ENCODE measurements at places on chromosomes 7 and 10.
A peak's percentile ranks its signal among the peaks of the same experiment; 100 is the strongest.

GRCh38 chr10:119768455-119769094 is 42.7 kb downstream of the INPP5F start:
- DNase-seq = no peak

- DNase-seq = no peak
Measured at GRCh38 chr10:95287281-95287680, 3.5 kb downstream of the PDLIM1 start.

GRCh38 chr7:140446467-140446866 is 32.8 kb downstream of the MKRN1 start:
- no peak for DNase-seq

DNA sequence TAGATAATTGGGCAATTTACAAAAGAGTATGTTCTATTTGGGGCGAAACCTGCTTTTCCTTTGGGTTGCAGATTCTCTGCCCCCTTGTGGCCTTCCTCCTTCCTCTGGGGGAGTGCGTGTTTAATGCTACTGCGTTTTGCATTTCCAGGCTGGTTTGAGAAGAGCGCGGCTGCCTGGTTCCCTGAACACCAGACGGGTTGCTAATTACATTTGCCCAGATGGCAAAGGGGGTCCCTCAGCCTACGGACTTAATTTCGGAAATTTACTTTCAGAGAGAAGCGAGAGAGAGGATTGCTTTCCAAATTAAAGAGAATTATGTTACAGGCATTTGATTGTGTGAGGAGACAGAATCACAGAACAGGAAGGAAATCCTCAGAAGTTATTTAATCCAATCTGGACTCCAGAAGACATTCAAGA is 91.9 kb upstream of the JAZF1 start:
- peak; percentile 20 for DNase-seq

DNA sequence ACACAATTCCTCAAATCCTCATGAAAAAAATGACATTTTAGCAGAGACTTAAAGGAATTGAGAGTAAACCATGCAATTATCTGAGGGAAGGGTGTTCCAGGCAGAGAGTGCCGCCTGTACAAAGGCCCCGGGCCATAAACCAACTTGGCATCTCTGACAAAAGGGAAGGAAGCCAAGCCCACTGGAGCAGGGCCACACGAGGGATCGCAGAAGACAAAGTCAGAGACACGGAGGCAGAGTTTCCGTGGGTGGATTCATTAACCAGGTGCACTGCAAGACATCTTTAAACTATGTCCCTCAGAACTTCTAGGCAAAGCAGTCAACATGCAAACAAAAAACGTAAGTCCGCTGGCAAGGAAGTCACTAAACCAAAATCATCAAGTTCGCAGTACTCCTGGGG is 92.0 kb downstream of the SFMBT2 start:
- no peak for DNase-seq

GRCh38 chr7:129898502-129899160 is 54.1 kb downstream of the UBE2H start:
- DNase-seq = no peak

- no peak for DNase-seq
Measured at GRCh38 chr7:23594879-23595604, 2.1 kb upstream of the CCDC126 start.

DNA sequence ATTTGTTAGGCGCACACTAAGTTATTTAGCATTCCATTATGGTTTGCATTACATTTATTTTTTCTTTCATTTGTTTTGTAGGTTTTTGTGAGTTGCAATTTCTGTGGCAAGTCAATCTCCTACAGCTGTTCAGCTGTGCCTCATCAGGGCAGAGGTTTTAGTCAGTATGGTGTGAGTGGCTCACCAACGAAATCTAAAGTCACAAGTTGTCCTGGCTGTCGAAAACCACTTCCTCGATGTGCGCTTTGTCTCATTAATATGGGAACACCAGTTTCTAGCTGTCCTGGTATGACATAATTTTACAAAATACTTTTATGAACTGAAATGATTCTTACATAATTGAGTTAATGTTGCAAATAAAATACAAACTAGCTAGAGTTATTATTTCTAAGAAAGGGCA is 29.5 kb downstream of the MIOS start:
- no peak for DNase-seq

- no peak for DNase-seq
Measured at GRCh38 chr10:131792809-131793208, 108.0 kb upstream of the PPP2R2D start.

DNA sequence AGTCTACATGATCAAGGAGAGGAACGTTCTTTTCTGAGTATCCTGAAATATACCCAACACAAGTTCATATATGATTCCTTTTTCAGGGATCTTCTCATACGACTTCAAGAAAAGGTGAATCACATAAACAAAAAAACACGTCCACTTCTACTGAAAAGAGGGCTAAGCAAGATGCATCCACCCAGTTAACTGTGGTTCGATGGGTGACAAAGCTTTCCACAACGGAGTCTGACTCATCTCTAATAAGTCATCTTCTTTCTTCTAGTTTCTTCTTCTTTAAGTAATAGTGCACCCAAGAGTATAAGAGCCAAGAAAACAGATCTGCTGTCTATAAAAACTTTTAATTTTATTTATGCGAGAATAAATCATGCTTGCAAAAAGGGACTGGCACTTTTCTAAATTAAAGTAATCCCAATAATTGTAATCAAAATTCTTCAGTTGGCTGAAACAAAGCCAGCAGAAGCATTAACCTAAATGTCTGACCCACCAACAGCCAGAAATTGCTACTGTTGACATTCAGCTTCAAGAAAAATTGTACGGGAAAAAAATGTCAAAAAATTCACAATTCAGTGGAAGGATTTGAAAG is 146.9 kb upstream of the ANK3 start:
- DNase-seq = peak; percentile 65

GRCh38 chr10:71705582-71705981 is 14.0 kb downstream of the C10orf105 start:
- DNase-seq = no peak

- DNase-seq = no peak
Measured at GRCh38 chr10:118626953-118627352, 31.5 kb upstream of the PRLHR start.

GRCh38 chr7:131363719-131364118 is 36.0 kb downstream of the MKLN1 start:
- DNase-seq = no peak

- peak; percentile 19 for DNase-seq
Measured at GRCh38 chr10:101161494-101162299, 30.6 kb downstream of the TLX1 start.

DNA sequence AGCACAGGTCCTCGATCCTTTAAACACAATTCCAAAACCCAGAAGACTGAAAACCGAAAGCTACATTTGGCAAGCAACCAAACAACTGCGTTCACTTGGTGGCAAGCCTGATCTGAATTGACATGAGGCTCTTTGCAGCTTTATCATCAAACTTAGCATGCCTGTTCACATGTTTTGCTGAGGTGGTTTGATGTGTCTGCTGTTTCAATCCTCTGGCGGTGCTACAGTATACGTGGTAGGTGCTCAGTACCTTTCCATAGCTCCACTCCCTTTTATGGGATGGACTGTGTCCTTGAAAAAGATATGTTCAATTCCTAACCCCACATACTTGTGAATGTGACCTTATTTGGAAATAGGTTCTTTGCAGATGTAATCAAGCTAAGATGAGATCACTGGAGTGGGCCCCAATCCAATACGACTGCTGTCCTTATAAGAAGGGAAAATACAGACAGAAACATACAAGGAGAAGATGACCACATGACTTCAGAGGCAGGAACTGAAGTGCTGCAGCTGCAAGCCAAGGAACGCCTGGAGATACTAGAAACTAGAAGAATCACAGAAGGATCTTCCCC is 33.4 kb downstream of the CCDC6 start:
- DNase-seq = peak; percentile 90

GRCh38 chr7:106992511-106992910 is 52.0 kb upstream of the PRKAR2B start:
- no peak for DNase-seq

- DNase-seq = no peak
Measured at GRCh38 chr7:139813151-139813550, 15.9 kb upstream of the TBXAS1 start.

DNA sequence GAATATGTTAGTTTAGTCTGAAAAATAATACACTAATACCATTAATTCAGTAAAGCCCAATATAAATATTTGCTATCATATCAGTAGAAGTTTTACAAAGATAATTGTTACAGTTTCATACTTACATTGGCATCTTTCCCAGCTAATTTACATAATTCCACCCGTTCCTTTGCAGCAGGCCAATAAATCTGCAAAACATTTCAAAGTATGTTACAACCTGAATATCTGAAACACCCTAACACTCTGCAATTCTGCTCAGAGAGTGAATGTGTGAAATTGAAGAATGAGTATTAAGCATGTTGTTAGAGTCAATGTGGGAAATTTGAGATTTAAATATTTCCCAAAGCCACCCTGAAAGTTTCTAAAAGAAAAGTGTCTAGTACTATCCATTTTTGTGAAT is 105.5 kb downstream of the SEMA3D start:
- no peak for DNase-seq

DNA sequence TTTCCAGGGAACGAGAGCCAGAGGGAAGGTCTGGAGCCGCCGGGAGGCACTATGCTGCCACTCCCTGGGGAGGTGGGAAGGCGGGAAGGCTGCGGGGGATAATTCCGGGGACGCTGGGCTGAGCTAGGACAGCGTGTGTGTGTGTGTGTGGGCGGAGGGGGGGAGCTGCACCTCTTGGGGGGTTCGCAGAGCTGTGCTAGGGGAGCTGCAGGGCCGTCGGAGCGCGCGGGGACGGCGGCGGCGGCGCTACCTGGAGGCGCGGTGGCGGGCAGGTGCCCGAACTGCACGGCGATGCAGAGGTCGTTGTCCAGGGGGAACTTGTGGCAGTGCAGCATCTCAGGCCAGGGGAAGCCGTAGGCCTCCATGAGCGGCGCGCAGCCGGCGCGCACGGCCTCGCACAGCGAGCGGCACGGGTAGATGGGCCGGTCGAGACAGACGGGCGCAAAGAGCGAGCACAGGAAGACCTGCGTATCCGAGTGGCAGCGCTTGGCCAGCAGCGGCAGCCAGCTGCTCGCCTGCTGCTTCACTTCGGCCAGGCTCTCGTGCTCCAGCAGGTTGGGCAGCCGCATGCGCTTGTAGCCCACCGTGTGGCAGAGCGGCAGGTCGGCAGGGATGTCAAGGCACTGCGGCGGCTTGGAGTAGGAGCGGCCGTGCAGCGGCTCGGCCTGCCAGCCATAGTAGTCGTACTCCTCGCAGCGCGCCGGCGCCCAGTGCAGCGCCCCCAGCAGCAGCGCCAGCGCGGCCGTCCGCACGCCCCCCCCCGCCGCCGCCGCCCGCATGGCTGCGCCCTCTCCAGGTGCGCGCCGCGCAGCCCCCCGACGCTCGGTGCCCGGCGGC is 526 bp downstream of the SFRP5 start:
- no peak for DNase-seq

DNA sequence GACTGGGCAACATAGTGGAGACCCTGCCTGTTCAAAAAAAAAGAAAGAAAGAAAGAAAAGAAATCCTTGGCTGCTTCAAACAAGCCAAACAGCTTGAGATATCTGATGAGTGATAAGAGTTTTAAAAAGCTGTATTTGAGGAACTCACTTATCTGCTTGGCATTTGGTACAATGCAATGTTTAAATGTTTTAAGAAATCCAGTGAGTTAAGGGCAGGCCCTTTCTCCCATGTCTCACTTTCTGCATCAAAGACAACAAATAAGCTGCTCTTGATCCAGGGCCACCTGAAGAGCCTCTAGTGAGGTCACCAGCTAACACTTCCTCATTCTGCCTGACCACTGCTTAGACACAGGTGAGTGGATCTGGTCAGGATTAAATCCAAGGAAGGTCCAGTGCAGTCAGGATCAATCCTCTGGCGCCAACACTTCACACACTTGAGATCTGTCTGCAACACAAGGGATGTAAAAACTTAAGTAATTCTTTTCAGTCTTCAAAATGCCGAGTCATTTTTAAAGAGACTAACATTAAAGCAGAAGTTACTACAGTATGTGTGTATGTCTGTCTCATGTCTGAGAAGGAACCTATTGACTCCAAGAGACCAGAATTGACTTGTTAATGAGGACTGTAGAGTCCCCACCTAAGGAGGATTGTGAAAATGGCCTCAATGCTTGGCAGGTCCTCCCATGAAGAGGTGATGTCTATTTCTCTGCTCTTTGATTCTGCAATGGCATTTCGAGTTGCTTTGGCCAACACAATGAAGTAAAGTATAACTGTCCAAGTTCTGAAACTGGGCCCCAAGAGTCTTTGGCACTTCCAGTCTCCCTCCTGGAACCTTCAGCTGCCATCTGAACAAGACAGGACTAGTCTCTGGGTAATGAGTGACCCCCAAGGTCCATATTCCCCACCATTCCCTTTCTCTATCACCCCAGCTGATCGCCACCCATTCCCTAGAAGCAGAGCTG is 43.1 kb downstream of the CREB3L2 start:
- DNase-seq = no peak

DNA sequence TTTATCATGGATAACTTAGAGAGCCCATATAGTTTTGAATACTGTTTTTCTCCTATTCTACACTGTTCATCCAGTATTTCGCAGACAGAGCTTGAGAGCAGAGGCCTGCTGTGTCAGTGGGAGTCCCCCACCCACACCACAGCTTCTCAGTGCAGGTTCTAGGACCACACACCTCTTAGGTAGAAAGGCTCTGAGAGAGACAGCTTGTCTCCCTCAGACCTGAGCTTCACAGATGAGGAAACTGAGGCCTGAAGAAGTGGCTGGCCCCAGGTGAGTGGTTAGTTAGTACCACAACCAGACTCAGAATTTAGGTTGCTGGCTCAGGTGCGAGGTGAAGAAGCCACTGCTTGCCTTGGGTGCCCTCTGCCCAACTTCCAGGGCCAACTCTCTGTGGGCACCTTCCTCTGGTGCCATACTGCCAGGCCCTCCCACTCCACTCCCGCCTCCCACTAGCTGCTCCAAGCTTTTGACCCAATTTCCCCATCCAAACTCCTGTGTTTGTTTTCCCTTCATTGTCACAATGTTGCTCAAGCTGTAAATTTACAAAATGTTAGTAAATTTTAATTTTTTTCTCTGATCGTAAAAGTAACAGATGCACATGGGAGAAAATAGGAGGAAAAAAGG is 7.6 kb upstream of the HILPDA start:
- no peak for DNase-seq

DNA sequence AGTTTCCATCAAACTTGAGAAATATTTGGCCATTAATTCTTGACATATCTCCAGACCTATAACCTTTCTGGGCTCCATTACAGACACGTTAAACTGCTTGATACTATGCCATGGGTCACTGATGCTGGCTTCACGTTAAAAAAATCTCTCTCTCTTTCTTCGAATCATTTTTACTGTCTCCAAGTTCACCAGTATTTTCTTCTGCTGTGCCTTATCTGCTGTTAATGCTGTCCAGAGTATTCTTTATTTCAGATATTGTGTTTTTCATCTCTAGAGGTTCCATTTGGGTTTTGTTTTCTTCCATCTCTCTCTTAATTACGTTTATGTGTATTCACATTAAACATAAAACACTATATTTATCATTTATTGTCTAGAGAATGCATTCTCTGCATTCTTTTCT is 12.8 kb upstream of the PRPF18 start:
- no peak for DNase-seq

- DNase-seq = no peak
Measured at GRCh38 chr10:124235232-124235631, 141.8 kb upstream of the CHST15 start.

- DNase-seq = no peak
Measured at GRCh38 chr10:6255548-6256061, 52.9 kb downstream of the PFKFB3 start.
